ENCODE measurements at places on chromosomes 2 and 18.
A peak's percentile ranks its signal among the peaks of the same experiment; 100 is the strongest.

GRCh38 chr2:36541891-36542595 lies 55.9 kb downstream of the FEZ2 start:
- no peak for DNase-seq

- DNase-seq: no peak
Measured at GRCh38 chr2:237546876-237547395, 19.4 kb upstream of the PRLH start.

- DNase-seq: no peak
Measured at GRCh38 chr18:8262221-8262620, 347.0 kb upstream of the RAB12 start.

- no peak for DNase-seq
Measured at GRCh38 chr18:74477771-74478170, 18.4 kb upstream of the CNDP2 start.

DNA sequence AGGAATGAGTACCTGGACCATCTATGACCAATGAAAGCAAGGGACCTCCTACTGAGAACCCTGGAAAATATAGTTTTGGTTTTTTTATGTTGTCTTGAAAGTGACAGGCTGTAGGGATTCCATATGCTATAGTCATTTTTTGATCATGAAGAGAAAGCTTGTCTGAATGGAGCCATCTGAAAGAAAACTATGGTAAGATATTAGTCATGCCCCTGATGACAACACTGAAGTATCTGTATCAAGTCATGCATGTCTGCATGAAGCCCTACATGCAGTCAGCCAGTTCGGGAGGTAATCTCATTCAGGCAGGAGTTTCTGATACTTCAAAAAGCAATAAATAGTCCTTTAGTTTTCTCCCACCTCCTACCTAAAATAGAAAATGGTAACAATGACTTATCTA lies 1042.0 kb downstream of the DPP10 start:
- no peak for DNase-seq

- DNase-seq: no peak
Measured at GRCh38 chr2:25115902-25116301, 52.5 kb downstream of the POMC start.

- no peak for DNase-seq
Measured at GRCh38 chr2:186033541-186033940, 294.9 kb downstream of the FSIP2 start.

GRCh38 chr2:225064928-225065327 lies 22.7 kb upstream of the DOCK10 start:
- no peak for DNase-seq

DNA sequence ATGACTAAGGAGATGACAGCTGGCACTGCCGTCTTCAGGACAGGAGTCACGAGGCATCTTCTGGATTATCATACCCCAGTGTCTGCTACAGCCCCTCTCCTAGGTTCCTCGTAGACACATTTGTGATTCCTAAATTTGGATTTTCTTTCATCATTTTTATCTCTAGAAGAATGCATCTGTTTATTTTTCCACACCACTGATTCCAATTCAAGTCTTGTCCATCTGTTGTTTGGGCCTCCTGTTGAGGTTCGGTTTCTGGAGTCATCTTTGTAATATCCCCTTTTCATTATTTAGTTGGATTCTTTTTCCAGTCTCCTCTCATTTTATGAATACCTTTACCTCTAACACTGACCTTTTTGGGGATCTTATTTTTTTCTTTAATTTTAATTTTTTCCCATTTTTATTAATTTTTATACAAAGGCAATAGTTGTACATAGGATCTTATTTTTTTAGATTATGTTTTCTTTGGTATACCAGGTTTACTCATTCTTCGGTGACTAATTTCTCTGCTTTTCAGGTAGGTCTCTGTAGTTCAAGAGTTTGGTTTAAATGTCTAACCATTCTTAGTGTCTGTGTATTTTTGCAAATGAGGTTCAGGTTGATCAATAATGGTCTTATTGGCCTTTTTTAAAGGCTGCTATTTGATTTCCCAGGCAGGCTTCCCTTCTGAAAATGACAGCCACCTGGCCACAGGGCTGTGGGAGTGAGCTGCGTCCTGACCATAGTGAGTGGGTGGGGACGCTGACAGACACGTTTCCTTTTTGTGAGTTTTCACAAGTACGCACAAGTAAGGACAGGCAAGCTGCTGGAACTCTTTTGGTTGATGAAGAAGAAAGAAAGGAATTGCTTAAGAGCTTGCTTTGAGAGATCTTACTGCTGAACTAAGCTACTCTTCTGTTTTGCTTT lies 34.5 kb downstream of the FARP2 start:
- no peak for DNase-seq

- no peak for DNase-seq
Measured at GRCh38 chr2:96156011-96156820, 11.0 kb upstream of the DUSP2 start.

- no peak for DNase-seq
Measured at GRCh38 chr18:2486426-2486825, 84.9 kb downstream of the METTL4 start.

DNA sequence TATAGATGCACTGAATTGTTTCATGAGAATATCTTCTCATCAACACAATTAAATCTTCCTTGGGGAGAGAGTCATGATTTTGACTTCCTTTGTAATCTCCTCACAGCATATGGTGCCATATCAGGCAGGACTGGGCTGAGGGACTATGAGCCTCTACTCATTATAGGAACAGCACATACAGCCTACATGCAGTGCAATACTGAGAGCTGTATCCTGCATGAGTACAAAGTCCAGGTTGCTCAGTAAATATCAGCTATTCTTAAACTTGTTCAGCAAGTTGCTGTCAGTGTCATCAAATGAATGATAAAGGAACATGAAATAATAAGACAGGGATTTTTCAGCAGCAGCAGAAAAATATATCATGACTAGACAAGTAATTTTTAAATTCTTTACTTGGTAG lies 10.8 kb downstream of the DLGAP1 start:
- no peak for DNase-seq

GRCh38 chr2:148615381-148615841 lies 29.1 kb upstream of the EPC2 start:
- DNase-seq: no peak

DNA sequence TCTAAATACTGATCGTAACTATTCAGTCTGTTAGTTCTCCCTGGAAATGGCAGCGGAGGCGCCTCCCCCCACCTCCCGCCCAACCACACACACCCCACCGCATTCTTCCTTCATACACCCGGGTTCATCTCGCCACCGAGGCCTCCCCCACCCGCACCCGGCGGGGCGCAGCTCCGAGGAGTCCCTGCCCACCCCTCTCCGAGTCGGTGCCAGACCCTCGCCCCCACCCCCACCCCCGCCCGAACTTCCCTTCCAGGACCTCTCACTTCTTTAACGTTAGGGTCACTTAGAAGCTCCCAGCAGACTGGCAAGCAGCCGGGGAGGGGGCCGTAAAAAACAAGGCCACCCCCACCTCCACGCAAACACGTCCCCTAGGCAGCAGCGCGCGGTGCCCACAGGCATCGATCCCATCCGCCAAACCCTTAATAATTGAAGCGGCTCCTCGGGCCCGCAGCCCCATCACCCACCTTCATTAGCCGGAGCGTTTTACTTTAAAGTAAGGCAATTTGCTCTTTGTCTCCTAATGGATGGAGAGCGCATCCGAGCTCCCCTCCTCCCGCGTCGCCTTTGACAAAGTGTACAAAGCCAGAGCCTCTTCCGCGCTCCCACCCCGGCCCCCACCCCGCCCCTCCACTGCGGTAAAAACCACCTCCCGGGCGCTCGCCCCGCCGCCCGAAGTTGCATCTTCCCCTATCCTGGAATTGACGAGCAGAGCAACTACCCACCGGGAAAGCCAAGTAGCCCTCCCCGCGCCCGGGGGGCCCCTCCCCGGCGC lies 624 bp downstream of the ZNF516 start:
- DNase-seq: no peak

DNA sequence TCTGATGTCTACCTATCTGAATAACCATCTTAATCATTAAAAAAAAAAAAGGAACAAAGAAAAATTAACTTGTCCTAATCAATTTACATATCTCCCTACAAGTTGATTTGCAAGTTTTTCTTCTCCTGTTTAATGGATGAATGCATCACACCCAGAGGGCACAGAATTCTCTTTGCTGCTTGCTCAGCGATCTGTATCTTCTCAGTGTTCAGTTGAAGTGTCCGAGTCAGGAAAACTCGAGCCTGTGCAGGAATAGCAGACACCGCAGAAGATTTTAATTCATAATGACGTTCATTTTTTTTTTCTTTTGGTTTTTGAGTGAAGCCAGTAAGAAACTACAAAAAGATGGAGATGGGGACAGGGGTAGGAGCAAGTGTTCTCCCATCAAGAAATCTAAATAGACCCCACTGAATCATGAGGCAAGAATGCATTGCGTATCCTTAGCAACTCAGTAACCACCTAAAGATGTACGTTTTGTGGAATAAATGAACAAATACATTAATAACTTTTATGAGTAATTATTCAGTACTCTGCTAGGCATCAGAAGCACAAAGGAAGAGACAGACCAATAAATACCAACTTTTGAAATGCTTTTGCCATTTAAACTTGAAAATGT lies 675.5 kb downstream of the LRP1B start:
- DNase-seq: no peak

- no peak for DNase-seq
Measured at GRCh38 chr2:236353594-236353942, 89.4 kb upstream of the ASB18 start.

DNA sequence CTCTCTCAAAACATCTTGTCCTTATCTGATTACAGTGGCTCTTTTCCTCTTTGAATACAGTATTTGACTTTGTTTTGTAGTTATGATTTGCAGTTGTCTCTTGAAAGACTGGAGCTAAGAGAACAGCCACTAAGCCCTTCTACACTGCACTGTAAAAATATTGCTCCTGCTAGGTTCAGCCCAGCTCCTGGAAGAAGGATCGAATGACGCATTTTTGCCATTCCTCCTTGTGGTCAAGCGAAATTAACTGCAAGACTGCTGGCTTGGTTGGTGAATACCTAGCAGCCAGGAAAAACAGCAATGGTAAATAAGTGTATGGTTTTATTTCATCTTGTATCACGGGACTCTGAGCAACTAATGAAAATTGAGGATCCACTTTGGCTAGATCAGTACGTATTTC lies 407.8 kb upstream of the CDH2 start:
- DNase-seq: no peak

GRCh38 chr2:238599549-238600505 lies 173.1 kb downstream of the ASB1 start:
- no peak for DNase-seq

DNA sequence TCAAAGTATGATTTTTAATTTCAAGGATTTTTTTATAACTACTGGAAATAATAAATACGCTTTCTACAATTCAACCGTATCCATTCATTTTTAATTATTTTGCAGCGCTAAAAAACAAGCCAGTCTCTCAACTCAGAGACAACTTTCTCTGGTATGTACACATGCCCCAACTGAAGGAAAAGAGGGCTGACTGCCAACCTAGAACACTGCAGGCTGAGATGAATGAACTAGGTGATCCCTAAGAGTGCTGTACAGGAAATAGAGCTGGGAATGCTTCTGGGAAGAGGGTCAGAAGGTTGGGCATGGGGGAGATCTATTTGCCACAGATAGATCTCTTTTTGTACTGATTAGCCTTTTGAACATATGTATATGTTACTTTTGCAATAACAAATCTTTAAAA lies 460.1 kb downstream of the NR4A2 start:
- no peak for DNase-seq

DNA sequence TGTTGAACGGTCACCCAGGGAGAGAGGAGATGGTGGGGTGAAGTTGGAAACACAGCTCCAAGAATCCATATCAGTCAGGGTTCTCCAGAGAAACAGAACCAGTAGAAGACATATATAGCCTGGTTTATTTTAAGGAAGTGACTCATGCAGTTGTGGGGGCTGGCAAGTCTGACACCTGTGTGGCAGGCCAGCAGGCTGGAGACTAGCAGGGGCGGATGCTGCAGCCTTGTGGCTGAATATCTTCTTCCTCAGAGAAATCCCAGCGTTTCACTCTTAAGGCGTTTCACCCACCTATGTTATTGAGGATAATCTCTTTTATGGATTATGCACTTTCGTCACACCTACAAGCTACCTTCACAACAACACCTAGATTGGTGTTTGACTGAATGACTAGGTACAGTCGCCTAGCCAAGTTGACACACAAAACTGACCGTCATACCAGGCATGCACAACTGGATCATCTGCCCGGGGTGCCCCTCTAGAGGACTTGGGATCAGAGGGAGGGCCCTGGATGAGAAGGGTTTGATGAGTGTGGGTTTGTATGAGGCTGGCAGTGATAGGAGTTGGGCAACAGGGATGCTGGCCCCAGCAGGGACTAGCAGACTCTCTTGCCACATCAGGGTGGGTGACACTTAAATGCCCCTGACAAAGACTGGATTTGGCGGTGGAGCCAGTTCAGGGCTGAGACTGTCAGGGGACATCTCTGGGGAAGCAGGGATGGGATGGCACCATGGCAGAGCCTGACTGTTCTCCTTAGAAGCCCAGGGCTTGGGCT lies 23.4 kb downstream of the MROH2A start:
- DNase-seq: no peak

DNA sequence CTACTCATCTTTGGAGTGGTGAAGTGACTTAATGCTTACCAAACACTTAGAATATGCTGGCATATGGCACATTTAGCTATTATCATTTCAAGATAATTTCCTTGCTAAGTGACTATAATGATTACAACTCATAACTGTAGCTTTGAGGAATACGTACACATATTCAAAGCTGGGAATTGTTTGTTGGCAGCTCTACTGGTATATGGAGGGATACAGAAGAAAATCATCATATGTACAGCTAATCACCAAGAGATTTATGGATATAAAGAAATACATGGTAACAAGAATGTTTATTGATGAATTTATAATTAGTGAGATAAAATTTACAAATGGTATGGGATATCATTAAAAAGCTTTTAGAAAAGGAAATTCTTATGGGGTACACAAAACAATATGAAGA lies 207.2 kb downstream of the GALNT13 start:
- no peak for DNase-seq

DNA sequence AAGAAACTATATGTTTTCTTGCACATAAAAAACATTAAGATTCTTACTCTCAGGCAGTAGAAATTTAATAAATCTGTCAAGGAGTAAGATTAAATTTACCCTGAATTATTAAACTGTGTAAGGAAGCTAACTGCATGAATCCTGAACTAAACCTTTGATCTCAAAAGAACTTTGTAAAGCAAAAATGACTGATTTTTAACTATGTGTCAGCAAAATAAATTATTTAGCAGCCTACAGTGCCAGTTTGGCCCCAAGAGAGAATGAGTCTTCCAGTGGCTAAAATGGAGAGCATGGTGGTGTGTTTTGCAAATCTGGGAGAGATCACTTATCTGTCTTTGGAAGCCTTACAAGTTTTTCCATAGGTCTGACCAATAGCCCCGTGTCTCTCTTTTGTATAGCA lies 190.7 kb downstream of the THSD7B start:
- DNase-seq: no peak

DNA sequence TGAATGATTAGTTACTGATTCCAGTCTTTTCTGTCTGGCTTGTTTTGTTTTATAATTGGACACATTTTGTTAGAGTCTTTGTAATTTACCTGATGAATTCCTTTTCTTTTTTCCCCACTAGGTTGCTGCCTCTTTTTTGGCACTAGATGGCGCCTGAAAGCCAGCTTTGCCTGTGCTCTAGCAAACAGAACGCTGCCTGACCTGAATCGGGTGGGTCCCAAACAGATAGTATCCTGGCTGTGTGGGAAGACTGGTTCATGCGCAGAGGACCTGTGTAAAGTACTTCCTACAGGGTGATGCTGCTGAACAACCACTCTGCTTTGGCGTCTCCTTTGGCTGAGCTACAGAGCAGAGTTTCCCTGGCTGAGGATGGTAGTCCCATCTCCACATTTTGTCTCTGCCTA lies 288.2 kb downstream of the IKZF2 start:
- DNase-seq: peak; percentile 5

- no peak for DNase-seq
Measured at GRCh38 chr2:28377195-28377816, 15.4 kb upstream of the FOSL2 start.
